ENCODE measurements at places on chromosomes 4 and X. TPM values are rescaled to one million over a fixed set of nuclear protein-coding genes. Genes with fewer than 3 reads are reported as not detected.

DNA sequence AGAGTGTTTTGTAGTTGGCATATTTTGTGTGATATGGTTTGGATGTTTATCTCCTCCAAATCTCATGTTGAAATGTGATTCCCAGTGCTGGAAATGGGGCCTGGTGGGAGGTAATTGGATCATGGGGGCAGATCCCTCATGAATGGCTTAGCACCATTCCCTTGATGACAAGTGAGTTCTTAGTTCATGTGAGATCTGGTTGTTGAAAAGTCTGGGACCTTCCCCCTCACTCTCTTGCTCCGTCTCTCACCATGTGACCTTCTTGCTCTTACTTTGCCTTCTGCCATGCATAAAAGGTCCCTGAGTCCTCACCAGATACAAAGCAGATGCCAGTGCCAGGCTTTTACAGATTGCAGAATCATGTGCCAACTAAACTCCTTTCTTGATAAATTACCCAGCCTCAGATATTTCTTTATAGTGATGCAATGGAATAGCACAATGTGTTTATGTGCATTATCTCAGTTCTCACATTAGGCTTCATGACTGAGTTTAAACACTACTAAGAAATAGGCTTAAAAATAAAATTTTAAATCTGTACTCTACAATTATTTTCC, 1348.8 kb downstream of the STIM2 start:
- H3K4me1 ChIP-seq, result no peaks in the 10 kb centered on the region
- no peak overlapping the region for H3K4me3 ChIP-seq
- no peaks in the 10 kb centered on the region for H3K36me3 ChIP-seq
- H3K27ac ChIP-seq, result no peak overlapping the region
- DNase-seq, result no peak
- H3K27me3 ChIP-seq, result no peaks in the 10 kb centered on the region

Gene AKAP14
- polyA plus RNA-seq, result not detected

Gene TRAM1L1
- 0.68 TPM for polyA plus RNA-seq

GRCh38 chr4:123449780-123450179, 53.2 kb downstream of the SPRY1 start:
- no peak overlapping the region for H3K4me3 ChIP-seq
- peak; percentile 41 for DNase-seq
- no peak overlapping the region for H3K27ac ChIP-seq

DNA sequence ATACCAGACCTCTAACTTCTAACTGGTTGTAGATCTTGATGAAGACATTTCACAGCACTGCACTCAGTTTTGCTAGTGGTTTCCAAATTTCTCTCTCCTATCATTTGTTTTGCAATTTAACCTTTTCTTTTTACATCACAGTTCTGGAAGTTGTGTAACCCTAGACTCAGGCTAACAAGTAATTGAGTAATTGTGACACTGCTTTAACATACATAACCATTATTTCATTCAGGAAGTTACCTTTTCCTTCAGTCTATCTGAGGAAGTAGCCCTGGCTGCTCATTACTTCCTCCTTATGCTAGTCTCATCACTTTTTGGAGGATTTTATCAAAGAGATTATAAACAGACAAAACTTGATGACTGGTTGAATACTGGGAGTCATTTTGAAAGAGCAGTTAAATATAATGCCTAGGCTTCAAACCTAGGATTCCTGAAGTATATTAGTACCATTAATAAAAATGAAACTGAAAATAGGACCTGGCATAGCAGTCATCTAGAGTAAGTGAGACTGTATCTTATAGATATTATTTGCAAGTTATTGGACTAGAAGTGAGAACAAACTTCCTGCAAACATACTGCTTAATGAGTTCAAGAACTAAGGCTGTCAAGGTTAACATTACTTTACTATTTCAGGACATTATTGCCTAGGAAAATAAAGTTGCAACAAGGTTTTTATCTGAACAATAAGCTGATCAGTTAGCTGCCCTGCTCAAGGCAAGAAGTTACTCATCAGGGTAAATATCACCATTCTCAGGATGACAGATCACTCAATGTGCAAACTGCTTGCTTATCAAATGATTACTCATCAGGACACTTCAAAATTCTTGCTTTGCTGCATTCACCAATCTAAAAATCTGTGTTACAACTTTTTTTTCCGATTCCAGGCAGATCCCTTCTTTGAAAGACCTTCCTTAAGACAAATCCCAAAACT, 25.6 kb upstream of the TEX13C start:
- no peaks in the 10 kb centered on the region for H3K27me3 ChIP-seq
- H3K36me3 ChIP-seq, result no peaks in the 10 kb centered on the region
- no peaks in the 10 kb centered on the region for H3K4me1 ChIP-seq
- H3K4me3 ChIP-seq, result no peak overlapping the region
- DNase-seq, result no peak

Gene UGT2B17
- not detected for polyA plus RNA-seq

GRCh38 chr4:94762326-94762725, 4.6 kb downstream of the BMPR1B start:
- no peaks in the 10 kb centered on the region for H3K36me3 ChIP-seq
- H3K4me1 ChIP-seq, result peaks cover 12% of the 10 kb centered on the region
- no peak overlapping the region for H3K27ac ChIP-seq
- no peaks in the 10 kb centered on the region for H3K27me3 ChIP-seq

Gene ARHGEF38
- 1.4 TPM for polyA plus RNA-seq

- H3K27me3 ChIP-seq, result no peaks in the 10 kb centered on the region
- H3K4me1 ChIP-seq, result no peaks in the 10 kb centered on the region
- DNase-seq, result no peak
- no peak overlapping the region for H3K4me3 ChIP-seq
These were observed 12.0 kb upstream of the MAP7D2 start for GRCh38 chrX:20128670-20129069.

- no peaks in the 10 kb centered on the region for H3K4me1 ChIP-seq
- H3K27ac ChIP-seq, result no peak overlapping the region
- H3K36me3 ChIP-seq, result no peaks in the 10 kb centered on the region
- H3K27me3 ChIP-seq, result no peaks in the 10 kb centered on the region
These were observed 527.2 kb downstream of the GBA3 start for GRCh38 chr4:23219779-23220408.

DNA sequence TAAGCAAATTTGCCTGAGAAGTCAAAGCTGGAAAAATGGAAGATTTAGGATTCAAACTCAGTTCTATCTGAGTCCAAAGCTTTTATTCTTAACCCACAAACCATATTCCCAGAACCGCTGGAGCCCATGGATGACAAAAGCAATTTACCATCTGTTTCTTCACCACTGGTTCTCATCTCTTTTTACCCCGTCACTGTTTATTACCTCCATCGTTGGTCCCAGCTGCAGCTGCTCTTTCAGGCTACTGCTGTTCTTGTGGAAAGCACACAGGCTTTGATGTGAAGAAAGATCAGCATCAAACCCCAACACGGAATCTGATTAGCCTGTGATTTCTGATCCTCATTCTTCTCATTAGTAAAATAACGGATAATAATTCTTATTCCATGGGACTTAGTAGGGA, 9.5 kb downstream of the FBXO8 start:
- peaks cover 36% of the 10 kb centered on the region for H3K4me1 ChIP-seq
- no peaks in the 10 kb centered on the region for H3K27me3 ChIP-seq
- H3K4me3 ChIP-seq, result no peak overlapping the region
- no peak overlapping the region for H3K27ac ChIP-seq
- no peak for DNase-seq

- peak overlapping the region; percentile 78 for H3K4me3 ChIP-seq
- peaks cover 13% of the 10 kb centered on the region for H3K4me1 ChIP-seq
- H3K36me3 ChIP-seq, result no peaks in the 10 kb centered on the region
- H3K27ac ChIP-seq, result no peak overlapping the region
These were observed 1.0 kb upstream of the RNF150 start for GRCh38 chr4:141133999-141134995.

GRCh38 chr4:147831551-147832171, 99.8 kb downstream of the ARHGAP10 start:
- no peak overlapping the region for H3K4me3 ChIP-seq
- H3K27ac ChIP-seq, result peak overlapping the region; percentile 89
- peaks cover 33% of the 10 kb centered on the region for H3K4me1 ChIP-seq
- peak; percentile 49 for DNase-seq

Gene PCDH7
- polyA plus RNA-seq, result 9.1 TPM

DNA sequence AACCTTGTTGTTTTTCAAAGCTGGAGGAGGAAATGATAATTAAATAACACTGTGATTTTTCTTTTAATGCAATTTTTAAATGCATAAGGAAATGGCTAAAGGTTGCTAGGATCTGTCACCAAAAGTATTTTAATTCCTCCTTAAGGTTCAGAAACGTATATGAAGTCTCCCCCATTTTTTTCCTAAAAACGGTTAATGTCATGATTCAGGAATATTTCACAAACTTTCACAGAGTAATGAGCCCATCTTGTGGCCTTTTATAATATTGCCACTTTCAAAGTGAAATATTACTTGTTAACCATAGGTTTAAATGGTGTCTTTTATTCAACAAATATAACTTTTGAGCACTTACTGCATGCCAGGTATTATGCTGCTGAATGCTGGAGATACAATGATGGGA, 99.5 kb upstream of the USP38 start:
- H3K36me3 ChIP-seq, result no peaks in the 10 kb centered on the region
- no peak for DNase-seq
- no peak overlapping the region for H3K4me3 ChIP-seq
- H3K4me1 ChIP-seq, result peaks cover 9% of the 10 kb centered on the region
- no peaks in the 10 kb centered on the region for H3K27me3 ChIP-seq
- H3K27ac ChIP-seq, result no peak overlapping the region

DNA sequence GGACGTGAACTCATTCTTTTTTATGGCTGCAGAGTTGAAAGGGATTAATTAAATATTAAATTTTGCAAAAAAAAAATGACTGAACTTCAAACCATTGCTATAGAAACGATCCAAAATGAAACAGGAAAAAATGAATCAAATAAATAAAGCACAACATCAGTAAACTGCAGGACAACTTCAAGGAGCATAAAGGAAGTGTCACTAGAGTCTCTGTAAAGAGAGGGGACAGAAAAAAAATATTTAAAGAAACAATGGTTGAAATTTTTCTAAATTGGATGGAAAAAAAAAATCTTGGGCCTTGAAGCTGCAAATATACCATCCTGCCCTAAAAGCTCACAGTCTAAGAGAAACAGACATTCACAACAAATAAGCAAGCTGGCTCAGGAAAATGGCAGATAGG, 339.3 kb upstream of the INTU start:
- no peak overlapping the region for H3K27ac ChIP-seq
- no peaks in the 10 kb centered on the region for H3K36me3 ChIP-seq
- H3K4me1 ChIP-seq, result no peaks in the 10 kb centered on the region
- no peaks in the 10 kb centered on the region for H3K27me3 ChIP-seq
- DNase-seq, result no peak
- H3K4me3 ChIP-seq, result no peak overlapping the region

GRCh38 chr4:113633467-113633866, 128.1 kb downstream of the CAMK2D start:
- DNase-seq, result no peak
- H3K4me1 ChIP-seq, result peaks cover 64% of the 10 kb centered on the region
- no peak overlapping the region for H3K27ac ChIP-seq
- no peak overlapping the region for H3K4me3 ChIP-seq

GRCh38 chrX:132077912-132078311, 49.9 kb downstream of the FRMD7 start:
- no peak overlapping the region for H3K27ac ChIP-seq
- no peak for DNase-seq
- H3K36me3 ChIP-seq, result peaks cover 11% of the 10 kb centered on the region

Gene NONO
- 139 TPM for polyA plus RNA-seq

Gene FGA
- 3.1 TPM for polyA plus RNA-seq

Gene CLGN
- polyA plus RNA-seq, result 1.6 TPM

DNA sequence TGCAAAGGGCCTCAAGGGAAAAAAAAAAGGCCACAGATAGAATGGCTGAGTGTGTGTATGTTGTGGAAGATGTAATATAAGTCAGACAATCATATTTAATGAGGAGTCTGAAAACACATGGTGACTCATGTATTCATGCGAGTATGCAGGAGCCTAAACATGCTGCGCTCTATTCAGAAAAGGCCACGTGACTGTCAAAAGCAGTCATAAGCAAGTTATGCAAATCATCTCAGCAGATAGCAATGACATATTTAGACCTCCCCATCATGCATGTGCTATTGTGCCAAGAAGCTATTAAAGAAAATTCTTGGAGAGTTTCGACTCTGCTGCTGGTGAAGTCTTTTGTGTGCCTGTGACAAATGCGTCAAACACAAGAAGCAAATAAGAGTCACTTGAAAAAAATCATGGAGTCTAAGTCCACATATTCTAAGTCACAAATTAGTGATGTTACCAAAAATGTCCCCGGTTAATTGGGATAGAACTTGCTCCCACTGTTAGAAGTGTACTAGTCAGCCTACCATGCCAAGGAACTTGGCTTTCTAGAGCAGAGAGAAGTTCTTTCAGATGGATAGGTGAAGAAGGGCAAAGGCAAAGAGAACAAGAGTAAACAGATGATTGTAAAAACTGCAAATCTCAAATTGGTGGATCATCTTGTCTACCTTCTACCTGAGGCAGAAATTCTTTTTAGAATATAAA, 5.0 kb downstream of the LNX1 start:
- no peak overlapping the region for H3K4me3 ChIP-seq
- peaks cover 17% of the 10 kb centered on the region for H3K4me1 ChIP-seq
- peak; percentile 34 for DNase-seq
- no peaks in the 10 kb centered on the region for H3K36me3 ChIP-seq
- no peak overlapping the region for H3K27ac ChIP-seq
- no peaks in the 10 kb centered on the region for H3K27me3 ChIP-seq

DNA sequence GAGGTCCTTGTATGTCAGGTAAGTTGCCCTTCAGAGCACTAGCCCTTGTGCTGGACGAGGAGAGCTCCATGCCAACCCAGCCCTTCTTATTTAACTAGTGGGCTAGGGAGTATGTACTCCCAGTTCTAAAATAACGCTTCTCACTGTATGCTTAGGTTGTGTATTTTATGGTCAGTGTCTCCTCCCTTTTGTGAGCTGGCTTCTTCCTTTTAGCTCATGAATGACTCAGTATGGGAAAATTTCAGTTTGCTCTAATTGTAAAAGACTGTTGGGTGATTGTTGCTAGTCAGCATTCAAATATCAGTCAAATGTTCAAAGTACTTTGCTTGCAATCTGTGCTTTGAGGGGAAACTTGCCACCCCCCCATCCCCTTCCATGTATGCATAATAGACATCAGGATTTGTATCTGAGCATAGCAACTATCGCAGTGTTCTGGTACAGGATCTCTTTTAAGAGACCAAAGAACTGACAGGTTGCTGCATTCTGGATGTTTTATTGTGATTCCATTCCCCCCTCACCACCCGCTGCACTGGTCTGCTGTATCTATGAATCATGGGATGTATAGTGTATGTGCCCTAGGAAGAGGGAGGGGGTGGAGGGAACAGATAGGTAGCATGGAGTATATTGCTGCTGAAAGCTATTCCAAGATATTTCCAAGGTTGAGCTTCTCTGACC, 34.7 kb downstream of the DLG3 start:
- no peak overlapping the region for H3K4me3 ChIP-seq
- no peak for DNase-seq
- H3K27me3 ChIP-seq, result no peaks in the 10 kb centered on the region
- no peaks in the 10 kb centered on the region for H3K36me3 ChIP-seq

GRCh38 chr4:16989371-16989770, 90.9 kb upstream of the LDB2 start:
- H3K27me3 ChIP-seq, result no peaks in the 10 kb centered on the region
- no peaks in the 10 kb centered on the region for H3K4me1 ChIP-seq
- no peak for DNase-seq
- H3K36me3 ChIP-seq, result no peaks in the 10 kb centered on the region
- H3K27ac ChIP-seq, result no peak overlapping the region

Gene NKX1-1
- not detected for polyA plus RNA-seq

GRCh38 chr4:183658362-183659028, 490 bp downstream of the RWDD4 start:
- peak overlapping the region; percentile 80 for H3K4me3 ChIP-seq
- DNase-seq, result no peak
- H3K27ac ChIP-seq, result peak overlapping the region; percentile 93
- peaks cover 16% of the 10 kb centered on the region for H3K36me3 ChIP-seq
- peaks cover 7% of the 10 kb centered on the region for H3K4me1 ChIP-seq
- H3K27me3 ChIP-seq, result no peaks in the 10 kb centered on the region
